Upper lobe of right lung (tissue), 1 donor: ENCODE measurements at places on chromosomes 12 and 14. TPM values are rescaled to one million over a fixed set of nuclear protein-coding genes. Genes with fewer than 3 reads are reported as not detected.

Gene RNASE2
- total RNA-seq, result 4.1 TPM

GRCh38 chr12:70831543-70831942, 89.0 kb downstream of the PTPRR start:
- no peaks in the 10 kb centered on the region for H3K4me1 ChIP-seq
- no peaks in the 10 kb centered on the region for H3K36me3 ChIP-seq
- no peak overlapping the region for H3K4me3 ChIP-seq

DNA sequence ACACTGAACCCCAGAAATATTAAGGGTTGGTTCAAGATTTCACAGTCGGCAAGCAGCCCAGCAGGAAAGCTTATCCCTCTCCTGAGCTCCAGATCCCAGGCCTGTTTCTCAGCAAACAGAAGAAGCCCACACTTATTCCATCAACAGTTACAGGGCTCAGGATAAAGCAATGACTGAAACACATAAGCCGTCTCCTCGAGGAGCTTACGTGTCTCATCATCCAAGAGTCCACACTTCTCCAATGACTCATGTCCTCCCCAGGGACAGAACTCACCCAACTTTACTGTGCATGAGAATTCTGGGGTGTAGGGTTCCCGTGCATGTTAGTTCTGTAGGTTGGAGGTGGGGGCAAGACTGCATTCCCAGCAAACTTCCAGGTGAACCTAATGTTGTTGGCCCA, 31.2 kb downstream of the GSC start:
- no peaks in the 10 kb centered on the region for H3K27me3 ChIP-seq
- H3K27ac ChIP-seq, result no peak overlapping the region
- no peaks in the 10 kb centered on the region for H3K4me1 ChIP-seq
- H3K36me3 ChIP-seq, result no peaks in the 10 kb centered on the region
- no peak overlapping the region for H3K4me3 ChIP-seq

DNA sequence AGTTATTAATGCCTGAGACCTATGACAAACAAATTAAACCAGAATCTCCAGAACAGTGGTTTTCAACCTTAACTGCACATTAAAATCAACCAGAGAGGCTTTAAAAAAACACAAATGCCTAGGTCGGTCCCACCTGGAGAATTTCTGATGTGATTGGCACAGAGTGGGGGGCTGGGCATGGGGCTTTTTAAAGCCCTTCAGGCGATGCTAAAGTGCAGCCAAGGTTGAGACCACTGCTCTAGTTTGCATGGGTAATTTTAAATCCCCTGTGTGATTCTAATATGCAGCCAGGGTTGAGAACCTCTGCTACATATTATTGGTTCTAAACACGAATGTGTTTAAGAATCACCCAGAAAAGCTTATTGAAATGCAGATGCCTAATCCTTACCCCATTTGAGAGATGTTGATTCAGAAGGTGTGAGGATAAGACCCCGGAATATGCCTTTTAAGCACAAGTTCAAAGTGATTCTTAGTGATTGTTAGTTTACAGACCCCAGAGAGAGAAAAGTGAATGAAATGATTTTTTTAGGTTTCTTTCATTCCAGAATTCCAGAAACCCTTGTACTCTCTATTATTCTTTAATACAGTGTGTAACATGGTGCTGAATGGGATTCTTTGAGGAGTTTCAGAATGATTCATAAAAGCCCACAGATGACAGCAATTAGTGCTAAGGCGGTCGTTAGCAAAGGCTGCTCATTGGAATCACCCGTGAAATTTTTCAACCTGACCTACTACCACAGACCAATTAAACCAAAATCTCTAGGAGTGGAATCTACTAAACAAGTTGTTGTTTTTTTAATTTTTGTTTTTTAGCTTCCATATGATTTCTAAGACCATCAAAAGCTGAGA, 44.9 kb downstream of the LIN7A start:
- no peak for DNase-seq
- H3K4me1 ChIP-seq, result no peaks in the 10 kb centered on the region
- no peak overlapping the region for H3K27ac ChIP-seq
- H3K36me3 ChIP-seq, result no peaks in the 10 kb centered on the region
- no peak overlapping the region for H3K4me3 ChIP-seq

DNA sequence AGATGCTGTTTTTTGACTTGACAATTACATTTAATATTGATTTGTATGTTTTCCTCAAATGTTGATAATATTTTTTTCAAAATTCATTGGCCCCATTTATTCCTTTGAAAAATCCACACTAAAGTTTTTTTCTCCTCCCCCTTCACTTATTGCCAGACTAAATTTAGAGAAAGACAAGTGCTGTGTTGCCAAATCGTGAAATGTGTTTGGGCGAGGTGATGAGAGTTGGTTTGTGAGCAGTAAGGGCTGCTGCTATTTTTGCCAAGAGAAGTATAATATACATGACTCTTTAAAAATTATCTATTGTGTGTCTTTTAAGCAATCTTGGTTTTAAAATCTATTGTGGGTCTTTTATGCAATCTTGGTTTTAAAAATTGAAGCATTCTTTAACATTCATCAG, 188.9 kb downstream of the PPFIA2 start:
- H3K36me3 ChIP-seq, result no peaks in the 10 kb centered on the region
- H3K27me3 ChIP-seq, result no peaks in the 10 kb centered on the region
- no peak for DNase-seq
- no peak overlapping the region for H3K27ac ChIP-seq

DNA sequence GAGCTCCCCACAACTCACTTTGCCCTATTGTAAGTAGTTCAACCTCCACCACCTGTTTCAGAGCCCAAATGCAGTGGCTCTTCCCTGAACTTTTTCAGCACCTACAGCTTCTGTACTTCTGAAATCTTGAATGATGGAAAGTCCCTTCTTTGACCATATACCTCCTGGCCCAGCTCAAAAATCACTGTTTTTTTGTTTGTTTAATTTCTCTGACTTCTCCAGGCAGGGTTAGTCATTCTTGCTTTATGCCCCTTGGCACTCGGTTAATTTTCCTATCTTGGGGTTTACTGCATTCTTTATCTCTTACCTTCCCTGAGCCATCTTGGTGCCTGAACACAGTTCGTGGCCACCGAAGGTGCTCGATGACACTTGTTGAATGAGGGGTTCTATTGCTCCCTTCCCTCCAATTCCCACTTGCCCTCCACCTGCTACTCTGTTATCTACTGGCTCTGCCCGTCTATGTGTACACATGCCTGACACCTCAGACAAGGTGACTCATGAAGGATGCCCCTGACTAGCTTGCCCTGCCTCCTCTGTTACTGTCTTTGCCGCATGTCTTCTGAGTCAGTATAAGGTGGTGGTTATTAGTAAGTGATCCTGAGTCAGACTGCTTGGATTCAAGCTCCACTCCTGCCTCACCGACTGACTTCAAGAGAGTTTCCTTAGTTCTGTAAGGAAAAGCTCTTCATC, 4.4 kb downstream of the AMHR2 start:
- DNase-seq, result no peak
- no peaks in the 10 kb centered on the region for H3K27me3 ChIP-seq
- H3K36me3 ChIP-seq, result no peaks in the 10 kb centered on the region
- no peak overlapping the region for H3K4me3 ChIP-seq
- no peaks in the 10 kb centered on the region for H3K4me1 ChIP-seq

DNA sequence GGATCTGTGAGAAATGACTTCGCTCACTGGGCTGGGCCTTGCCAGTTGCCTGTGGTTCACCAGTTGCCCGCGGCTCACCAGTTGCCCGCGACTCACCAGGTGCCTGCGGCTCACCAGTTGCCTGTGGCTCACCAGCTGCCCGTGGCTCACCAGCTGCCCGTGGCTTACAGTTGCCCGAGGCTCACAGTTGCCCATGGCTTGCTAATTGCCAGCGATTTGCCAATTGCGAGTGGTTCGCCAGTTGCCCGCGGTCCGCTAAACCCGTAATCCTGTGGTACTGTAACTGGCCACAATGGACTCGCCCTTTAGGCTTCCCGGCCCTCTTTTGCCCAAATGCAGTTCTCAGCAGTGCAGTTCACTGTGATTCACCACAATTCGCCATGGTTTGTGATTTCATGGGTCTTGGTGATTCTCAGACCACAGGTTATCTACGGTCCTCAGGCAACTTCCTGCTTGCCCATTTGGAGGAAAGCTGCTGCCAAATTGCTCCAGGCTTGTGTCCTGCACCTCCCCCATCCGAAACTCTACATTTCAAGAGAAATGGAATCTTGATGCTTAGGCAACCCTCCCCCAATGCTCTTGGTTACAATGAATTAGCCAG, 15.0 kb upstream of the MEG3 start:
- peaks cover 12% of the 10 kb centered on the region for H3K27me3 ChIP-seq
- no peaks in the 10 kb centered on the region for H3K4me1 ChIP-seq
- no peak overlapping the region for H3K27ac ChIP-seq
- H3K36me3 ChIP-seq, result no peaks in the 10 kb centered on the region
- DNase-seq, result no peak
- H3K4me3 ChIP-seq, result no peak overlapping the region
